ENCODE measurements at places on chromosomes 1 and 21.

DNA sequence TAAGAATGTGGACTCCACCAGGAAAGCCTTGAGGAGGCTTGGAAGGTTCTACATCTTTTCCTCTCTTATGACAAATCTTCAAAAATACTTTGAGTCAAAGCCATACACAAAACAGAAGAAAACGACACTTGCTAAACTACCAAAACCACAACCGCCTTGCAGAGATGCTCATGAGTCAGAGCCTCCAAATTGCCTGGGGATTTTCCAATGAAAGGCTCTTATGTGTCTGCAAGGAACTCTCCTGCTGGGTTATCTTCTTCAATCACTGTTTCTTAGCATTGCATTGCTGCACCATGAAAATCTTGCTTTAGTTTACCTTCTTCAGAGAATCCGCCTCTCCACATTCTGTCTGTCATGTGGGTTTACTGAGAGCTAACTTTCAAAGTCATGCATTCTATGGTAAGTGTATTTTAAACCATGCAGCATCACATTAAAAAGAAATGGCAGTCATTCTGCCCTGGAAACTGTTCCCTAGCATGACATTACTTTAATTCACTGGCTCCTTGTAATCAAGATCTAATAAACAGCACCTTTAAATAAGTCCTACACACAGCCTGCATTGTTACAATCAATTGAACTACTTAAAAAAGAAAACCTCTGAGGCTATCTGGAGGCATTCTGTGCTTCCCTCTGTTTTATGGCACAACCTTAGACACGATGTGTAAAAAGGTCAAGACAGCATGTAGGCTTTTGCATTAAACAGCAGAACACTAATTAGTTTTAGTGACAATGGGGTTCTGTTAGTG lies 210.0 kb upstream of the FOXD3 start:
- no peak for DNase-seq

GRCh38 chr1:190551638-190552037 lies 74.0 kb upstream of the BRINP3 start:
- DNase-seq = no peak

GRCh38 chr1:169759038-169759437 lies 25.2 kb upstream of the SELE start:
- no peak for DNase-seq

GRCh38 chr1:53345996-53346813 lies 18.3 kb upstream of the LRP8 start:
- no peak for DNase-seq

GRCh38 chr1:153957744-153958110 lies 685 bp downstream of the CRTC2 start:
- no peak for DNase-seq

- no peak for DNase-seq
These were observed 142.5 kb downstream of the TIAM1 start for GRCh38 chr21:31201548-31201947.

DNA sequence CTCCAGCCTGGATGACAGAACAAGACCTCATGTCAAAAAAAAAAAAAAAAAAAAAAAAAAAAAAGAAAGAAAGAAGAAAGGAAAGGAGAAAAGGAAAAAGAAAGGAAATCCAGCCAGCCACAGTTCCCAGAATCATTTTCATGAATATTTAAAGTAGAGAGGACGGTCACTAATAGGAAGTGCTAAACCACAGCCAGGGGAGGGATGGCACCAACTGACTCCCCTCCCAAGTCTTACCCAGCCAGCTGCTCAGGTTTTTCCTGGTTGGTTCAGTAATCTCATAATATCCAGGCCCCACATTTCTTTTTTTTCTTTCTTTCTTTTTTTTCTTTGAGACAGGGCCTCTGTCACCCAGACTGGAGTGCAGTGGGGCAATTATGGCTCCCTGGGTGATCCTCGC lies 63.9 kb upstream of the AK4 start:
- no peak for DNase-seq

DNA sequence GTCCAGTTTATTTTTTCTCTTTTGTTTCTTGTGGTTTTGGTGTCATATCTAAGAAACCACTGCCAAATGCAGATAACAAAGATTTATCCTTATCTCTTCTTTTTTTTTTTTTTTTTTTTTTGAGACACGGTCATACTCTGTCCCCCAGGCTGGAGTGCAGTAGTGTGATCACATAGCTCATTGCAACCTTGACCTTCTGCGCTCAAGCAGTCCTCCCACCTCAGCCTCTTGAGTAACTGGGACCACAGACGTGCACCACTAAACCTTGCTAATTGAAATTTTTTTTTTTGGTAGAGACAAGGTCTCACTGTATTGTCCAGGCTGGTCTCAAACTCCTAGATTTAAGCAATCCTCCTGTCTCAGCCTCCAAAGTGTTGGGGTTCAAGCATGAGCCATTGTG lies 8.9 kb downstream of the SLC66A1 start:
- DNase-seq = no peak

- no peak for DNase-seq
These were observed 94.3 kb upstream of the GALNT2 start for GRCh38 chr1:229972600-229973296.

DNA sequence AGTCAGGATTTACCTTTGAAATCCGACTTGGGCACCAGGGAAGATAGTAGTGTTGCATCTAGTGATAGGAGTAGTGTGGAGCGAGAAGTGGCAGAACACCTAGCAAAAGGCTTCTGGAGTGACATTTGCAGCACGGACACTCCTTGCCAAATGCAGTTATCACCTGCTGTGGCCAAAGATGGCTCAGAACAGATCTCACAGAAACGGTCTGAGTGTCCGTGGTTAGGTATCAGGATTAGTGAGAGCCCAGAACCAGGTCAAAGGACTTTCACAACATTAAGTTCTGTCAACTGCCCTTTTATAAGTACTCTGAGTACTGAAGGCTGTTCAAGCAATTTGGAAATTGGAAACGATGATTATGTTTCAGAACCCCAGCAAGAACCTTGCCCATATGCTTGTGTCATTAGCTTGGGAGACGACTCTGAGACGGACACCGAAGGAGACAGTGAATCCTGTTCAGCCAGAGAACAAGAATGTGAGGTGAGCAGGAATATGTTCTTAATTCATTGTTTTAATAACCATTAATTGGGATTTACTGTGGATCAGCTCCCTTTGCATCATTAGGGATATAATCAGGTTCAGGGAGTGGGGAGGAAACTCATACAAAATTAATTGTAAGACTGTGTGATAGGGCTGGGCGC lies 28.3 kb downstream of the BACH1 start:
- no peak for DNase-seq

DNA sequence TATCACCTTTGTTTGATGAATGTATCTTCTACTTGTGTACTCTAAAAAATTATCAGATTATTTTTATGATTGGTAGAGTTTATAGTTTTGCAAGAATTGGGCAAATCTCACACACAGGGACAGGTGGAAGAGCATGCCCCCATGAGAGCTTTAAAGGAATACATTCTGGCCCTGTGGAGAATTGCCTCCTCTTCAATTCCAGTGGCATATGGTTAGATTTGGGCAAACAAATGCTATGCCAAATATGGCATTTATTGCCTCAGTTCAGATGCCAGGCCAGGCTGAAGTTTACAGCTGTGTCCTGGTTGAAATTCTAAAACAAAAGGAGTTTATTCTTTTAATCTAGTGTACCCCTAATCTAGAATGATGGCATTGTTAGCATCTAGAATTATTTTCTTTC lies 162.4 kb upstream of the CACYBP start:
- DNase-seq = no peak

GRCh38 chr1:66652556-66652955 lies 99.7 kb upstream of the DYNLT5 start:
- no peak for DNase-seq

DNA sequence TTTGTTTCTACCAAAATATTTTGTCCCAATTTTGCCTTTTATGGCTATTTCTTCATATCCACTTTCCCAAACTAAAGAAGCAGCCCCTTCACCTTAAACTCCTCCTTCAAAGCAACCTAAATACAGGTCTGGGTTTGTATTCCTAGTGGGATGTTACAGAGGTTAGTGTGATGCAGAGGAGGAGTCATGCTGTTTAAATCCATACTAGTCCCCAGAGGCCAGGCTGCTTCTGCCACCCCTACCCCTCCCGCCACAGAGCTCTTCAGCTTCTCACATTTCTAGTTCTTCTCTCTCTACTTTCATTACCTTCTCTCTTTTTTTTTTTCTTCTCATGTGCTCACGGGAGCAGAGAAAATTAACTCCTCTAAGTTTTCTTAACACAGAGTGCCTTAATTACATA lies 29.3 kb downstream of the SELL start:
- DNase-seq = no peak

GRCh38 chr1:212201461-212201860 lies 83.7 kb upstream of the PPP2R5A start:
- DNase-seq = no peak

DNA sequence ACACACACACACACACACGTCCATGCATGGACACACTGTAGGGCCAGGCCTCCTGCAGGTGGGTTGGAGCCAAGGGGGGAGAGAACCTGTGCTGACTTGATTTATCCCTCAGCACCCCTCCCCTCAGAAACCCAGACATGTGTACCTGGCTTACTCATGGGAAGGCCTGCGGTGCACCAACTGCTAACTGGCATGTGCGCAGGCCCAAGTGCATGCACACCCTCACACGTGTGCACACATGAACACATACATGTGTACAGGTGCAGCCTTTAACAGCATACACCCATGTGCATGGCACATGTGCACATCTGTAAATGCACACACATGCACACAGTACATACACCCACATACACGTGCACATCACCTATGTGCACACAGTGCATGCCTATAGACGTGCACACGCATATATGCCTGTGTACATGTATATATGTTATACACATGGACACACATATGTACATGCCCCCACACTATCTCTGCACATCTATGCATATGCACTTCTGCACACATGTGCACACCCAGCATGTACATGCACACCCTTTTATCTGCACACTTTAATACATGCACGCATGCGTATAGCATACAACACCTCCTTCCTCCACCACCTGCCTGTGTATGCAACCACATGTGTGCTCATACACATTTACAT lies 67.5 kb downstream of the TRIM11 start:
- no peak for DNase-seq

DNA sequence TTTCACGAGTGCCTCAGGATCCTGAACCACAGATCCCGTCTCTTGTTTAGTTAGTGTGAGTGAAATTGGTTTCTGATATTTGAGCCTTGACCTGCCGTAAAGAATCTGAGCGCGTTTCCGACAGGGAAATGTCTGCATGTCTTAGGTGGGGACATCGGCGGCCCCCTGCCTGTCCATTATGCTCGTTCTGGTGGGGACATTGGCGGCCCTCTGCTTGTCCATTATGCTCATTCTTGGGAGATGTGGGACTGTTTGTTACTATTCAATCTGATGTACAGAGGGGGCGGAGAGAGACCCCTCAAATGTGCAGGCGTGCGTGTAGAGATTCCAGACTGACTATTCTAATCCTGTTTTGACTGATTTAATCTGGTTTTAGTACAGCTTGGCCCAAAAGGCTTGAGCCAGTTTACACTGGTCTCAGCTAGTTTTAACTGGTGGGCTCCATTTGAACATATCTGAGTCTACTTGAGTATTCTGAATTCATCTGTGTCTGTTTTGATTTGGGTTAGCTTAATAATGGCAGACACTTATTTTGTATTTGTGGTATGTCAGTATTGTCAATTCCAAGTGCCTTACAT lies 6.6 kb upstream of the TINAGL1 start:
- no peak for DNase-seq

DNA sequence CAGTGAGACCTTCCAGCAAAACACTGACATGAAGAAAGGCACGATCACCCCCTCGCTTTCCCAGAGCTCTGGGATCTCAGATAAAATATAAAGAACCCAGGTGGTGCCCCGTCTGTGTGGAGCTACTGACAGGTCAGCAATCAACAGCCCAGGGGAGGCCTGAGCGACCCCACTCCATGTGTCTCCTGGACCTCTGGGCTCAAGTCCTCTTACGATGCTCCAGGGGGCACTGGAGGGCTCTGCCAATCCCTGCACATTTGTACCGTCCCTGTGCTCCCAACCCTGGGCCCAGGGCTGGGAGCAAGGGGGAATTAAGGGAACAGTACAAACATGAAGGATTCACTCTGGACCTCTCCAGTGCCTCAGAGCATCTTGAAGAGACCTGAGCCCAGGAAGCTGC lies 12.5 kb downstream of the S100A7A start:
- no peak for DNase-seq

GRCh38 chr1:245370905-245371581 lies 216.3 kb downstream of the KIF26B start:
- DNase-seq = no peak

DNA sequence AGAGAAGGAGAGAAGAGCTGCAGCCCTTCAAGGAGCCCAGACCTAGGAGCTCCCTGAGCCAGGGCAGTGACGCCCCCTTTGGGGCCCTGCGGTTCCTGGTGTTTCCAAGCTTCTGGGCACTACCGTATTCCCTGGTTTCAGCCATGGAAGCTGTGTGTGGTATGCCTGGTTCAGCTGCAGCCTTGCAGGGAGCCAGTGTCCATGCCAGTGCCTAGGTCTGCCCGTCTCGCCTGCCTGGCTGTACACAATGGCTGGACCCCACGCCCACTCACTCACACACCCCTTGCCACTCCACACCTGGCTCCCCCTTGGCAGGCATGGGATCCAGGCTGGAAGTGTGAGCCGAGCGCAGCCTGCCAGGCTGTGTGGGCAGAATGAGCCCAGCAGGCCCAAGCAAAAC lies 87.7 kb downstream of the ADARB1 start:
- DNase-seq = no peak

GRCh38 chr21:33031152-33031911 lies 5.6 kb downstream of the OLIG2 start:
- DNase-seq = no peak

DNA sequence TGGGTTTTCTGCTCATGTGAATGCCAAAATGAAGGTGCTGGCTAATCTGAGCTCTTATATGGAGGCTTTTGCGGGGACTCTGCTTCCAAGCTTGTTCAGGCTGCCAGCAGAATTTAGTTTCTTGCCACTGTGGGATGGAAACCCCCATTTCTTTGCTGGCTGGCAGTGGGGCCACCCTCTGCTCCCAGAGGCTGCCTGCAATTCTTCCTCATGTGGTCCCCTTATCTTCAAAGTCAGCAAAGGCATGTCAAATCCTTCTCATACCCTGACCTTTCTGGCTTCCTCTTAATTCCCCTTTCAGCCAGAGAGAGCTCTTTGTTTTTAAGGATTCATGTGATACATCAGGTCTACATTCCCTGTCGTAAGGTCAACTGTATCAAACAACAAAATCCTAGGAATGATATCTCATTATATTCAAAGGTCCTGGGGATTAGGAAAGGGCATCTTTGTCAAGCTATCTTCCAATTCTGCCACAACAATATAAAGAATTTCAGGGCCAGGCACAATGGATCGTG lies 5.2 kb upstream of the GPR161 start:
- no peak for DNase-seq

GRCh38 chr1:164577291-164577690 lies 18.3 kb downstream of the PBX1 start:
- no peak for DNase-seq

DNA sequence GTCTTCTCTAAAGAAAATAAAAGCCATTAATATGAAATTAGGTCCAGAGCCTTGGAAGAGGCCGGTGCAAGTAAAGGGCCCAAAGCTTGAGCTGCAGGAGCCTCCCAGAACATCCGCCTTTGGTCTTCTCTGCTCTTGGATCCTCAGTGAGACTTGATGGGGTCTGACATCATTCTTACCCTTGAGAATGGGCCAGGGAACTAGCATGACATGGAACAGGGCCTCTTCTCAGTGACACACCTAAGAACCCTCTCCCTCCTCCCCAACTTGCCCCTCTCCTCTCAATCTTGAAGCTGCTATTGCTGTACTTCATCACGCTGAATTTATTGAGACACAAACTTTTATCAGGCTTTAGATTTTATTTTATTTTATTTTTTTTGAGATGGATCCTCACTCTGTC lies 40.3 kb upstream of the SRSF10 start:
- DNase-seq = no peak

GRCh38 chr1:10304295-10304694 lies 93.9 kb downstream of the KIF1B start:
- no peak for DNase-seq

GRCh38 chr1:25544819-25545218 lies 1.4 kb downstream of the LDLRAP1 start:
- DNase-seq = no peak
